Hematopoietic multipotent progenitor cell treated with erythropoietin and hydrocortisone succinate and interleukin-3 and kit ligand, for 17 days (in vitro differentiated cells): ENCODE measurements at places on chromosomes 3 and 15.

GRCh38 chr3:134885877-134886621, 91.0 kb downstream of the EPHB1 start:
- DNase-seq: no peak

- DNase-seq: no peak
Measured at GRCh38 chr15:90082140-90082715, 20.0 kb downstream of the IDH2 start.

- no peak for DNase-seq
Measured at GRCh38 chr3:152264378-152264777, 4.4 kb upstream of the MBNL1 start.

- DNase-seq: no peak
Measured at GRCh38 chr3:196288141-196288460, 575 bp upstream of the PCYT1A start.

DNA sequence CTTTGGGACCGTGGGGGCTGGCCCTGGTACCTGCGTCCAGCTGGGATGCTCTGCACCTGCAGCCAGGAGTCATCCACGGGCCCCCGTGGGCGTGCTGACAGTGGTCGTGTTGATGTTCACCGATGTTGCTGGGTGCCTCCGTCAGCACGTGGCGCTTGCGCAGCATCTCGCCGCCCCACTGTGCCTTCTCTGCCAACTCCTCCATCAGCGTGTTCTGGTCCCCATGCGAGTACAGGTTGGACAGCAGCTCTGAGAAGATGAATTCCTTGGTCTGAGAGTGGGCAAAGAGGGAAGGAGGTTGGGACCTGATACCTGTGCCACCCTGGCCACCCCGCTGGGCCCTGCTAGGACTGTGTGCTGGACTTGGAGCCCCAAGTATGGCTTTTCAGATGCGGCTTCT, 61.4 kb downstream of the ADAMTS7 start:
- no peak for DNase-seq

DNA sequence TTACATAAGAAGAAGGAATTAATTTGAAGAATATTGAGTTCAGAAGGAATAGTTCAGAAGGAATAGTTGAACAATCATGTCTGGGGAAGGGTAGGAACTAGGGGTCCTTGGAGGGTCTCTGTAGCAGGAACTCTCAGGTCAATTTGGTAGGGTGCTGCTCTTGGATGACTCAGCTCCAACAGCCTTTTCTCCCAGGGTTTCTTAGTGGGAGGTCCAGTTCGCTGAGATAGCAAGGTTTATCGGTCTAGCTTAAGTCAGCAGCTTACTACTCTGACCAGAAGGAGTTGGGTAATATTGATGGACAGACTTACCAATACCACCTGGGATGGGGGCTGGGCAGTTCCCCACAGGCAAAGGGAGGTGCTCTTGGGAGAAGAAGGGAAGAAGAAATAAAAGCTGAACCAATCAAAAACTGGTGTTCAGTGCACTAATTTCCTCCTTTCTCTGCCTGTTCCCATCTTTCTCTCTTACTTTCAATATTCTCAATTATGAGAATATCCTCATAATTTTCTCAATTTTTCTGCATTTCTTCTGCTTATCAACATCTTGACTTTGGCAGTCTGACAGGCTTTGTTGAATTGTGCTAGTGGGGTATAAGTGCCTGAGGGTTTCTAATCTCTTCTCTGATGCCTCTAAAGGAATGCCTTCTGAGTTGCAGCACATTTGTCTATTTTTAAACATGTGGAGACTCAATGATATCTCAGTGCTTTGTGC, 14.4 kb upstream of the MITF start:
- peak; percentile 16 for DNase-seq

DNA sequence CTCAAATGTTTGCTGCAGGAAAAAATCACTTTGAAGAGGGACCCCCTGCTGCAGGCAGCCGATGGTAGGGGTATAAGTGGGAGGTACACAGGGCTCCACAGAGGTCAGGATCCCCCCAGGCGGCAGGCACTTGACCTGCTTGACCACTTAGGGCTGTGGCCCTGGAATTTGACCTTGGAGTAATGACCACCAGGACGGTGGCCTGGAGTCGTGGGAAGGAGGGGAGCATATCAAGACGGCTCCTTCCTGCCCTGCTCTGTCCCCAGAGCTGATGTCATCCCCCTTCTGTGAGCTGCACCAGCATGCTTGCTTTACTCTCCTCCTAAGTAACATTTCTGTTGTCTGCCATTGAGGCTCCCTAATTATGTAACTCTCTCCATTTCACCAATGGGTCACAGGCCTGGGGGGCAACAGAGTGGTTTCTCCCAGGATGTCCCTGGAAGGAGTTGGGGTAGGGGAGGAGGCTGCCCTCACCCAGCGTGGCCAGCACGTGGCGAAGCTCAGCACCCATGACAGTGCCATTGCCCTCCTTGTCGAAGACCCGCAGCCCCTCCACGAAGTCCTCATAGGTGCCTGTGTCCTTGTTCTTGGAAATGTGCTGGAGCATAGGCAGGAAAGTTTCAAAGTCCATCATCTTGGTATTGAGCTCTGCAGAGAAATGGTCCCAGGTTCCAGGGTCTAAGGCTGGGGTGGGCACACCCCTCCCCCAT, 4.1 kb downstream of the MYL3 start:
- DNase-seq: no peak

DNA sequence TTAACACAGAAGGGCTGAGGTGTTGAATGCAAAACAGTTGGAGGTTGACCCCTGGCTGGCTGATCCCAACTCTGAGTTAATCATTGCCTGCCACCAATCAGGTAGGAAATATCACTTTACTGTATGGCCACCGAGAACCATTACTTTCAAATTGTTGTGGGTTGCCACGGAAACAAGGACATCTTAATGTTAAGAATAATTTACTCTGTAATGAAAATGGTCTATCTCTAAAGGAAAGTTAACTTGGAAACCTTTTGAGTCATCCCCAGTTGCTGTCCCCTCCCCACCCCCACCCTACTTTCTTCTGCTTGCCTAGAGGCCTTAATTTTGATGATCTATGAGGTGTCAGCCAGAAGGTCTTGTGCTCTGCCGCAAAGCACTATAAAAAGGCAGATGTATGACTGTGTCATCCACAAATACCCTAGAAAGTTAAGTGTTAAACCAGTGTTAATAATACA, 78.7 kb upstream of the SNRK start:
- no peak for DNase-seq

GRCh38 chr3:177150218-177150916, 46.9 kb downstream of the TBL1XR1 start:
- no peak for DNase-seq

- DNase-seq: no peak
Measured at GRCh38 chr3:113211330-113212149, at the start of gene BOC. Gene BOC, plus strand, starts transcription at chr3:113211557. Its CDS starts 38,246 bp downstream, at chr3:113249803.

DNA sequence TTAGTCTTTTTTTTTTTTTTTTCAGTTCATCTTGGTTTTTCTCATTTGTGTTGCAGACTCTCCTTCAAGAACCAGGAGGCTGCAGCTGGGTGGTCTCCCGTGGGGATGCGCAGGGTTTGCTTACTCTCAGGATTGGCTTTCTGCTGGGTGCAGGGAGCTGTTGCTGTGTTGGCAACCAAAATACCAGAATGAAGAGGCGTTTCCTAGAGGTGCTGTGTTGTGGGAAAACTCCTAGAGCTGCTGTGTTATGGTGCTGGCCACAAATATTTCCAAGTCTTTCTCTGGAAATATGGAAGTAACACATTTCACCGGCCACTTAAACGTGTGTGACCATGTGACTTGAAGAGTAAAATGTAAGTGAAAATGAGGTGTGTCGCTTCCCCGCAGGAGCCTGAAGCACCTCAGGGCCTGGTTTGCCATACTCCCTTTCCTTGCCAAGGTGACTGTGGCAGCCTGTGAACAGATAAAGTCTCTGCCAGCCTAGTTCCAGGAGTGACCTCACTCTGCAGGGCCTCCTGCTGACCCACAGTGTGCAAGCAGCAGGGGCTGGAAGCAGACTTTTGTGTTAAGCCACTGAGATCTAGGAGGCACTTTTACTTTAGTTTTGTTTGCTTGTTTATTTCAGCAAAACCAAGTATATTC, 258.9 kb downstream of the ADAMTS17 start:
- no peak for DNase-seq

- DNase-seq: no peak
Measured at GRCh38 chr15:70412794-70413193, 315.1 kb upstream of the TLE3 start.

DNA sequence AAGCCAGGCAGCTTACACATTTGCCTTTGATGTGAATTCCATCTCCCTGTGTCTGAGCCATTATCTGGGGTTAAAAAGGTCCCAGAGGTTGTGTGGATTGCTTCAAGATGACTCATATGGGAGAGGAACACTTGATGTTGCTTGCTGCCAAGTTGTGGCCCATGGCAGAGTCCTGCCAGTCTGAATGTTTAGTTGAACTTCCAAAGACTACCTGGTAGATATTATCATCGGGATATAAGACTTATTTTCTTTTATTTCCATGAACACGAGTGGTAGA, 85.6 kb downstream of the TJP1 start:
- no peak for DNase-seq

- DNase-seq: no peak
Measured at GRCh38 chr3:26375843-26376530, 246.6 kb upstream of the LRRC3B start.

DNA sequence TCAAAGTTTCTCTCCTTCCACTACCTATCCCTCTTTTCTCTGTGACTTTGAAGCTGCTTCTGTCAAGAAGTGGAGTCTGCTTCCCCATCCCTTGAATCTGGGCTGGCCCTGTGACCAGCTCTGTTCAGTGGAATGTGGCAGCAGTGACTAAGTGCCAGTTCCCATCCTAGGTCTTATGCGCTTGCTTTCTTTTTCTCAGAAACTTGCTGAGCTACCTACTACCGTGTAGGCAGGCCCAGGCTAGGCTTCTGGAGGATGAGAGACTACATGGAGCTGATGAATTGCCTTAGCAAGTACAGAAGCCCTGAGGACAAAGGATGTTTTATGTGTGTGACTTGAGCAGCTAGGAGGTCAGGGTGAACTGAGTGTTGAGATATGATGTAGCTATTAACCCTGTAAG, 123.2 kb downstream of the PDCD6IP start:
- DNase-seq: no peak

GRCh38 chr3:195802795-195803194, 8.9 kb downstream of the MUC4 start:
- no peak for DNase-seq

DNA sequence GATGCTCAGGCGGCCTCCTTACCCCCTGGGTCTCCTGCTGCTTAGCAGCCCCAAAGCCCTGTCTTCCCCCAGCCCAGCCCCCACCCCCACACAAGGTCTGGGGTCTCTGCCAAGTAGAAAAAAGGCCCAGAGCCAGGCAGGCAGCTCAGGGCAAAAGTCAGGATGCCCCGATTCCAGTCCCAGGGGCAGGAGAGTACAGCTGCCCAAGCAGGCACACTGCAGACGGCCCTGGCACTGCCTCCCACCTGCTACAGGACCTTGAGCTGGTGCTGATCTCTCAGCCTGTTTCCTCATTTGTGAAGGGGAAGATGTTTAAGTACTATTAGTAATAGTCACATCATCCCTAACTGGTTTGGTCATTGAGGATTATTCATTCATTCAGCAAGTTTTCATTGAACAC, 12.6 kb downstream of the TMEM43 start:
- DNase-seq: no peak

DNA sequence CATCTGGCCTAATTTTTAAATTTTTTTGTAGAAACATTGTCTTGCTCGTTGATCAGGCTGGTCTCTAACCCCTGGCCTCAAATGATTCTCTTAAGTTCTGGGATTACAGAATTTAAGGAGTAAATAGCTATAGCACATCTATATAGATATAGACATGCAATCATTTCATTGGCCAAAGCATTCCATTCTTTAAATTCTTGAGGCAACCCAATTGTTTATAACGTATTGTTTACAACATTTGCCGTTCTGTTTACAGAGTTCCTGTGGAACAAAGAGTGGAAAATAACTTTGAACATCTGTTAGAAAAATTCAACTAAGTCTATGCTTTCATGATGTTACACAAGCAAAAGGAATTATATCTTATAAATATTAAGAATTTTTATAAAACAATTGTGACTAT, 205.2 kb upstream of the ROBO2 start:
- DNase-seq: no peak

GRCh38 chr3:142098964-142099363, 50.4 kb downstream of the TFDP2 start:
- no peak for DNase-seq

GRCh38 chr15:79815468-79815867, 81.3 kb downstream of the MTHFS start:
- no peak for DNase-seq

GRCh38 chr3:179451265-179452175, at the start of gene GNB4:
Gene GNB4, minus strand, starts transcription at chr3:179451470. Its CDS starts 25,270 bp downstream, at chr3:179426200.
- DNase-seq: peak; percentile 62

- DNase-seq: peak; percentile 44
Measured at GRCh38 chr3:46561951-46562350, 4.2 kb downstream of the LRRC2 start.

GRCh38 chr15:56886363-56886931, 32.0 kb upstream of the TCF12 start:
- DNase-seq: no peak

DNA sequence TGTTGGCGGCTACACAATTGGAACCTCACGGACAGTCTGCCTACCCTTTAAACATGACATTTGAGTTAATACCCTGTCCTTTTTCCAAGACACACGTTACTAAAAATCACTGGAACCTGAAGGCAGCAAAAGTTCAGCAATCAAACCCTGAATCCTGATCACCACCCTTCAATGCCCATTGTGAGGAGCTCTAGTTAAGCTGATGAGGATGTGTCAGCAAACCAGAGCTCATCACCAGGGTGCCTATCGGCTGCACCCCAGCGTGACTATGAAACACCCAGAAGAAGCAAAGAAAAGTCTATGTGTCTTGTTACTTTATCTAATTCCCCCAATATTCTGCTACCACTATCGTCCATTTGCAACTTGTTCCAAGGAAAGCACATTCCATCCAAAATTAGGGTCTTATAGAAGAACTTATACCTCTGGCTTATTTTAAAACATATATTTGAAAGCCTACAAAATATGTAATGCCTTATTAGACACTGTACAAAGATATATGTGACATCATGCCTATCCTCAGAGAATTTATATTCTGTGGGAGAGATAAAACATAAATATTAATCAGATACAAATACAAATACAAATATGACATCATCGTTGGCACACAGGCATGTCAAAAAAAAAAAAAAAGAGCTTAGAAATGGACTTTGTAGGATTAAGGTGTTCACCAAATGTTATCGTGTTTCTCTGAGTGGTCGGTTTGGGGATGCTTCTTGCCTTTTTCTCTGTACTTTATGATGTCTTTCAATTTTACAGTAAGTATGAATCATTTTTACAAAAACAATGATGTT, 219.7 kb upstream of the SETMAR start:
- DNase-seq: no peak

DNA sequence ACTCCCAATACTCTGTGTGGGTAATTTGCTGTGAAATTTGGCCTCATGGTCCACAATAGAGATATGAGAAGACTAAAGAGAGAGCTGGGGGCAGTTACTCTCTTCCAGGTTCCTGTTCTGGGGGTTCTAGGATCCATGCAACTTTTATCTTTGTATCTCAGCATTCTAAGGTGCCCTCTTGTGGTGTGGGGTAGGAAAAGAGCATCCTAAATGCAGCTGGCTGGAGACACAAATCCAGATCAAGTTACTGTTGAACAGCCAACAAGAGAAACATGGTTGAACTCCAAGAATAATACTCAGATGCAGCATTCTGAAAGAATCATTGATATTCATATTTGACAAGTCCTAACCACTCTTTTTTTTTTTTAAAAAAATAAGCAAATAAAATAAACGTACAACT, 238.2 kb downstream of the GREM1 start:
- no peak for DNase-seq

GRCh38 chr15:42955518-42955917, 34.9 kb upstream of the TTBK2 start:
- DNase-seq: no peak
